ENCODE measurements at places on chromosomes 4 and X.

GRCh38 chr4:183961795-183962194, 56.7 kb downstream of the STOX2 start:
- DNase-seq, result no peak

- DNase-seq, result no peak
Observed at GRCh38 chr4:168794881-168795280, 215.2 kb downstream of the CBR4 start.

DNA sequence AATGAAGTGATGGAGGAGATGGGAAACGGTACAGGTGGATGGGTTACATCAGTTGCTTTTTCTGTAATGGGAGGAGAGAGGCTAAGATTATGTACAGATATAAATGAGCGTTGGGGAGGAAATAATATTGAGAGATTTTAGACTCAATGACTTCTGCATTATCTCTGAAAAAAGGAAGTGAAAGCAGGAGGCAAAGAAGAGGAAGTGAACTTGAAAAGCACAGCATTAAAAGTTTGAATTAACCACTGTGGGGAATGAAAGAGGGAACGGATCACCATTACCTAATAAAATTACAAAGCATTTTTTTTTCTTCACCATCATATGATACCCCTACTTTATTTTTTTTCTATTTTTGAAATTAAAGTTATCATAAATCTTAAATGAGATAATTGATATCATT, 1025.5 kb downstream of the RPA4 start:
- no peak for DNase-seq

DNA sequence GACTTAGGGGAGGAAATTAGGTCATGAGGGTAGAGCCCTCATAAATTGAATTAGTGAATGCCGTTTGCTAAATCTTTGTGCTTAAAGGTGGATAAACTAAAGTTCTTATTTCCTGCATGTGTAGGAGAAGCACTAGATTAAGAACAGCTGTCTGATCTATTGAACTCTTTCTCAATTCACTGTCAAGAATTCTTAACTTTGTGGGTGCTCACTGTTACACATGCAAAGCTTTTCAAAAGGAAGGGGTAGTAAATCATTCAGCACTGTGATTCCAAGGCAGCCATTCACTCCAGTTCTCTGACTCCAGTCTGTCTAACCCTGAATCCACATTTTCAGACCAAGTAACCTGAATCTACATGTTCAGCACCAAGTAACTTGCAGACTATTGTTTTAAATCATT, 1520.1 kb downstream of the PCDH18 start:
- no peak for DNase-seq

DNA sequence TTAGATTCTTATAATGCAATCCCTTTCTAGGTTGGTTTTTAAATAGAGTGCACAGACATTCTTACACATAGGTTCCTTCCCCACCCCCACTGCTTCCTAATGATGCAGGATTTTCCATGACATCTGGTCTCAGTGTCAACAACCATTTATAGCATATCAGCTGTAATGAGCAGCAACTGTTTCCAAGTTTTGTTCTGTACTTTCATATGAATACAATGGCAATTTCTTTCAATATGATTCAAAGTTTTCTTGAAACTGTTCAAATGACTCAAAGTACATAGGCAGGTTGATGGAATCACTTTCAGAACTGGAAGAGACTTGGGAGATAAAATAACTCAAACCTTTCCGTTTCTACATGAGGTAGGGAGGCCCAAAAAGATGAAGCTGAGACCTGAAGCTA, 220.7 kb downstream of the CAMK2D start:
- peak; percentile 24 for DNase-seq

GRCh38 chr4:32988165-32988811, 2268.1 kb downstream of the PCDH7 start:
- DNase-seq, result no peak

DNA sequence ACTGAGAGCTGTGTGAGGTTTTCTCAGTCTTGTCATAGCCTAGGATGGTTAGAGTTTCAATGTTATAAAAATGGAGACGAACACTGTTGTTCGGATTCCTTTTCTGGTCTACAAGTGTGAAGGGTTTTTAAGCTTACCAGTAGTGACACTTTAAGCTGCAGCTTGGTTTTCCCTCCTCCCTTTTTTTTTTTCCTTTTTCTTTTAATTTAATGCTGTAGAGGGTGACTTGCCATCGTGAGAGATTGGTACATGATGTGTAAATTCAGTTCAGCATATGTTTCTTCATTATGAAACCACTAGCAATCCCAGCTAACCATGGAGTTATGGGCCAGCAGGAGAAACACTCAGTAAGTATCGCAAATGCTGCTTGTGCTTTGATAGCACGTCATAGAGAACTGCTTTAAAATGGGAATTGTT, 165.0 kb downstream of the RAPGEF2 start:
- no peak for DNase-seq

DNA sequence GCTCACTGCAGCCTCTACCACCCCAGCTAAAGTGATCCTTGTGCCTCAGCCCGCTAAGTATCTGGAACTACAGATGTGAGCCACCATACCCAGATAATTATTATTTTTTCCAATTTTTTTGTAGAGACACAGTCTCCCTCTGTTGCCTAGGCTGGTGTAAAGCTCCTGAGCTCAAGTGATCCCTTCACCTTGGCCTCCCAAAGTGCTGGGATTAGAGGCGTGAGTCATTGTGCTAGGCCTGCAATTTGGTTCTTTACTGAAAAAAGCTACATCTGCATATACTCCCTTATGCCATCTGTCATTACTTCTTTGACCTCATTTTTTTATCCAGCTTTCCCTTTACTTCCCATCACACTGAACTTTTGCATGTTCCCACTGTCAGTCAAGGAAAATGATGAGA, 2012.4 kb upstream of the IGFBP7 start:
- no peak for DNase-seq

- DNase-seq, result no peak
Observed at GRCh38 chr4:43843501-43843900, 605.1 kb downstream of the KCTD8 start.

DNA sequence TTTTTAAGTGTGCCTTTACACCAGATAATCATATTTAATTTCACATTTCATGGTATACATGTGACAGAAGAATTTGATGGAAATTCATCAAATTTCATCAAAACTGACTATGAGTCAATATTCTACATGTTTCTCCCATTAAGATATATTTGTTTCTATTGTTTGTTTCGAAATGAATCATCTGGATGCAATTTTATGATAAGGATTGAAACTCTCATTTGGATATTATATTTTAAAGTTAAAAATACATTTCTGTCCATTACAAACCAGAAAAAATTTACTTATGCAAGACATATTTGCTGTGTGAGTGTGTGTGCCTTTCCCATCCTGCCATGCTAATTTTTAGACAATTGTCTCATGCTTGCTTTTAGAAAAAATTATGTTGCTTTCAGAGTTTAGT, 52.2 kb downstream of the SULT1B1 start:
- no peak for DNase-seq

- DNase-seq, result no peak
Observed at GRCh38 chr4:96833831-96834230, 993.9 kb downstream of the PDHA2 start.
